ENCODE measurements at places on chromosomes 13 and 19.

GRCh38 chr19:48395170-48395455 lies 1.6 kb downstream of the GRIN2D start:
- no peak for DNase-seq

GRCh38 chr19:1354970-1355567 lies 28.6 kb upstream of the NDUFS7 start:
- DNase-seq: no peak

DNA sequence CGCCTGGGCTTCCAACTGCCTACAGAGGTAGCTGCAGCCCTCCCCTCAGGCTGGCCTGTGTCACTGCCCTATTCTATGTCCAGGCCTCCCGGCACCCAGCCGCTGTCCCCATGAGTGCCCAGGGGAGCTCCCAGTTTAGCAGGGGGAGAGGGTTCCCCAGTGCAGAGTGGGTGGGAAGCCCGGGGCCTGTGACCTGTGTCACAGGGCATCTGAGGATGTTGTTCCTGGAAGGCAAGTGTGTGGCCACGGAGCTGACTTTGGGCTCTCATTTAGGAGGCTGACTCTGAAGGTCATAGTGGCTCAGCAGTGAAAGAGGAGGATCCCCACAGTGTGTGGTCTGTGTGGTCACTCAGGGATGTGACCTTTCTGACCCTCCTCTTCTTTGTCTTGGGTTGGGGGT lies 25.1 kb downstream of the PPP1R37 start:
- DNase-seq: no peak

DNA sequence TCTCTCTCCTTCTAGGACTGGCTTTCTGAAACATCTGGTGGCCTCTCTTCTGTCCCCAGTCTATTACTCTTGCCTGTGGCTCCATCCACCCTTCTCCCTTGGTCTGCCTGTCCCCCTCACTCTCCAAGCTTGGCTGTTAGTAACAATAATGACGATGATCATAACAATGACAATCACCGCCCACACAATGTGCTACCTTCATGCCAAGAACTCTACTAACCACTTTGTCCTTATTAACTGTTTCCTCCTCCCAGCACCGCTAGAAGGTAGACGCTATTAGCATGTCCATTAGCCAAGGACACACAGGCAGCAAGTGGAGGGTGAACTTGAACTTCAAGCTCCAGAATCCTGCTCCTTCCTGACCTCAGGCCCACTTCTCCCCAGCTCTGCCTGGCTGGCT lies 2.7 kb downstream of the GYS1 start:
- DNase-seq: no peak
